Activated T-cell treated with anti-CD3 and anti-CD28 coated beads, Interleukin-2, amount 50 U/mL, for 72 hours (primary cell): ENCODE measurements at places on chromosomes 16 and 17. TPM values are rescaled to one million over a fixed set of nuclear protein-coding genes. Genes with fewer than 3 reads are reported as not detected.

Gene ST6GALNAC2
- 1.2 TPM for total RNA-seq

Gene PRSS27
- 7.6 TPM for total RNA-seq

Gene ZP2
- not detected for total RNA-seq

Gene IGSF6
- 0.26 TPM for total RNA-seq

Gene TPSD1
- total RNA-seq, result not detected

Gene SLC16A11
- 2.0 TPM for total RNA-seq

Gene KRTAP17-1
- total RNA-seq, result not detected

Gene ATP2C2
- 0.07 TPM for total RNA-seq

Gene ST6GALNAC1
- 1.8 TPM for total RNA-seq

Gene SALL1
- not detected for total RNA-seq

Gene TSPAN10
- total RNA-seq, result 0.63 TPM

Gene ARHGAP27
- total RNA-seq, result 41.4 TPM

Gene CCL17
- total RNA-seq, result 1.3 TPM

Gene TBC1D3B
- total RNA-seq, result 21.4 TPM

Gene ZNF500
- 14.1 TPM for total RNA-seq

Gene ABAT
- 11.1 TPM for total RNA-seq

Gene CNGB1
- total RNA-seq, result not detected

Gene CD68
- total RNA-seq, result 10.3 TPM
